Activated CD8-positive, alpha-beta memory T cell treated with anti-CD3 and anti-CD28 coated beads, Interleukin-2, amount 50 U/mL, for 48 hours (primary cell): ENCODE measurements at places on chromosomes 3 and 15.

DNA sequence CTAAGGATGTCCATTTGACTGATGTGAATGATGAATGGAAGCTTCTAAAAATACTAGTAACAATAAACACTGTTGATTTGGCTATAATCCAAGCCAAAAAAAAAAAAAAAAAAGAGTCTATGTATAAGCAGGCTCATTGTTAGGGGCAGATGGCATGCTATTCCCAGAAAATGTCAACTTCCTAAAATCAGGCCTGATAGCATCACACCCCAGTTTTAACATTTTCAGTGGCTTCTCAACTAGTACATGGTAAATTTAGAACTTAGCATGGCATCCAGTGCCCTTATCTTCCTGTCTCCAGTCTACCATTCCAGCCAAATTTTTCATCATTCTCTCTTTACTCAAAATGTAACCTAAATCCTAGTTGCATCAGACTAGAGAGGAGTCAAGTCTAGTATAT is 288.2 kb upstream of the ZNF385D start:
- no peak for DNase-seq

DNA sequence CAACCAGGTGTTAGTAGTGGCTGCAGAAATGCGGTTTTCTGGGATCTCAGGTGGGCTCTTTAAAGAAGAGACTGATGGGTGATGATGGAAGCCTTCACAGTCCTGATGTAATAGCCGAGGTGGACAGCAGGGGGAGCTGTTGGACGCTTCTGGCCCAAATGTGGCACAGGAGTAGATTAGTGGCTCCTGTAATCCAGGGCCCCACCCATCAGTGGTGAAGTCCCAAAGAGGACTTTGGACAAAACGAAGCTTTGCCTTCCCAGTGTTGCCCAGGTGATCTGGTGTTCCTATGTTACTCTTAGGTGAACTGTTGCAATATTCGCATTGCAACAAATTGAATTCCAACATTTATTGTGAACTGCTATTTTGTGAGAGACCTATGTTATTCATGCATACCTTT is 31.8 kb upstream of the MYZAP start:
- DNase-seq, result peak; percentile 94

DNA sequence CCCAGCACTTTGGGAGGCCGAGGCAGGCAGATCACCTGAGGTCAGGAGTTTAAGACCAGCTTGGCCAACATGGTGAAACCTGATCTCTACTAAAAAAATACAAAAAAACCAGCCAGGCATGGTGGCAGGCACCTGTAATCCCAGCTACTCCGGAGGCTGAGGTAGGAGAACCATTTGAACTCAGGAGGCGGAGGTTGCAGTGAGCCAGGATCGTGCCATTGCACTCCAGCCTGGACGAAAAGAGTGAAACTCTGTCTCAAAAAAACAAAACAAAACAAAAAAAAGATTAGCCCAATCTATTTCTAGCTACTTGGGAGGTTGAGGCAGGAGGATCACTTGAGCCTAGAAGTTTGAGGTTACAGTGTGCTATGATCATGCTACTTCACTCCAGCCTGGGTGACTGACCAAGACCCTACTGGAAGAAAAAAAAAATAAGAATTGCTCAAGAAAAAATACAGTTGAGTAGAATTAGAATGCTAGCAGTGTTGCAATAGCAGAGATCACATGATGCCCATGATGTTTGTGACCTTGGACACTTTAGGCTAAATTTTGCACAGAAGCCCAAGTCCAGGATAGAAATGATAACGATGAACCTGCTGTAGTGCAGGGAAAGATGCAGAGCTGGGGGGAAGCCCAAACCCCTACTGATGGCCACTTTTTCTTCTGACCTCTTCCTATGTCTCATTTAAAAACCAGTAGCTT is 162.2 kb downstream of the LPP start:
- DNase-seq, result no peak

- no peak for DNase-seq
Observed at GRCh38 chr3:8497582-8497981, 4.0 kb upstream of the LMCD1 start.
